ENCODE measurements at places on chromosomes 1 and 21.
A peak's percentile ranks its signal among the peaks of the same experiment; 100 is the strongest.

DNA sequence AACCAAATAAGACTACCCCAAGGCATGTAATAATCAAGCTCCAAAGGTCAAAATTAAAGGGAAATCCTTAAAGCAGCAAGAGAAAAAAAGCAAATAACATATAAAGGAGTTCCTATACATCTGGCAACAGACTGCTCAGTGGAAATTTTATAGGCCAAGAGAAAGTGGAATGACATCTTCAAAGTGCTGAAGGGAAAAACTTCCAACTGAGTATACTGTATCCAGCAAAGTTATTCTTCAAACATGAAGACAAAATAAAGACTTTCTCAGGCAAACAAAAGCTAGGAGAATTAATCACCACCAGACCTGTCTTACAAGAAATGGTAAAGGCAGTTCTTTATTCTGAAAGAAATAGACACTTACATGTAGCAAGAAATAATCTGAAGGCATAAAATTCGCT lies 45.0 kb upstream of the SLC44A5 start:
- no peak for DNase-seq

- DNase-seq, result no peak
These were observed 147.8 kb upstream of the ATP1B1 start for GRCh38 chr1:168958562-168959289.

GRCh38 chr1:35448344-35448801 lies 108.8 kb downstream of the KIAA0319L start:
- no peak for DNase-seq

GRCh38 chr1:158179301-158180041 lies 1.2 kb upstream of the CD1D start:
- DNase-seq, result peak; percentile 51

- DNase-seq, result no peak
These were observed 598.3 kb upstream of the CAMK1G start for GRCh38 chr1:208985231-208985630.

GRCh38 chr1:15146971-15147376 lies 6.6 kb upstream of the TMEM51 start:
- DNase-seq, result no peak

DNA sequence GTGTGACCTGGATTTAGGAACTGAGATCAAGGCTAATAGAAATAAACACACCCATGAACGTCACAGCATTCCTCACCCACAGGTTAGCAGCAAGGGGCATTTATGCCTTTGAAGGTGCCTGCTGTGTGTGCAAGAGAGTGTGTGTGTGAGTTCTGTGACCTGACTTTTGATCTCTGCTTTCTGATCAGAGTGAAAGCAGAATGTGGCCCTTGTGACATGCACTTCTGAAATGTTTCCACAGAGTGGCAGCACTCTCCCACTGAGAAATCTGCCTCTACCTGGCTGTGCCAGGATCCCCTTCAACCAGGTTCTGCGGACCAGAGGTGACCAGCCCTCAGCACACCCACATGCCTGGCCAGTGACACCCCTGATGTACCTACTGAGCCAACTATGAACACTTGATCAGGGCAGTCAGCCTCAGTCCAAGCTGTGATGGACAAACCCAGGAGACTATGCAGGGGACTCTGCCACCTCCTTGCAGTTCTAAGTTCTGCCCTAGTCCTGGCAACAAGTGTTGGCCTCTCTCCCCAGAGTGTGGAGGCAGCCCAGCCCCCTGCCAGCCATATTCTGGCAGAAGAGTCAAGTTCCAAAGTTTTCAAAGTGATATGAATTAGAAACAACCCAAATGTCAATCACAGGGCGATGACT lies 41.0 kb downstream of the RXRG start:
- peak; percentile 59 for DNase-seq

DNA sequence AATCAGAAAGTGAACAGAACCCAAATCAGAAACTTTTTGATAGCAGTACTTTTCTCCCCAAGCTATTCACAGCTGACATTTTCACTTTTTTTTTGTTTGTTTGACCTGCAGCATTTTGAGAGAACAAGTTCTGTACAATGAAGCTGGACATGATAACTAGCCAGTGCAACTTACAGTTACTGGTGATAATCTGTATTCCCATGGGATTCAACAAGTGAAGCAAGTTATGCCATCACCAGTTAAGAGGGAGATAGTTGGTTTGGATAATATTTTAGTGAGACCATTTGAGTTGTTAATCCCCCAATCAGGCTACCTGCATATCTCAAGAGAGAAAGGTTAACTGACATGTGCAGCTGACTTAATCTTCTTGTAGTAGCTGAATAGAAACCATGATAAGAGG lies 18.1 kb downstream of the SON start:
- no peak for DNase-seq

- DNase-seq, result no peak
These were observed 60.4 kb downstream of the PRDM2 start for GRCh38 chr1:13760340-13760739.

GRCh38 chr1:113094506-113094905 lies 21.5 kb downstream of the LRIG2 start:
- DNase-seq, result no peak

DNA sequence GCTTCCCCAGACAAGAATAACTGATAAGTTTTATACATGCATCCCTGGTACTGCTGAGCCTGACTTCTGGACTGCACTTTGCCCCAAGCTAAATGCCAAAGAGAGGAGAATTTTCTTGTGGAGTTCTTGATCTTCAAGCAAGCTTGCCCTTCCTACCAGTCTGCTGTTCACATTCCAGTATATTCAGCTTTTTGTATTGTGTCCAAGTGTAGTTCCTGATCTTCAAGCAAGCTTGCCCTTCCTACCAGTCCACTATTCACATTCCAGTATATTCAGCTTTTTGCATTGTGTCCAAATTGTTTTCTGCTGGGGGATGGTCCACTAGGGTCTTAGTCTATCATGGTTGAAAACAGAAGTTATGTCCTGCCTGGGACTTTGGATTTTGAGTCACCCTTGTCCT lies 894 bp upstream of the TSEN15 start:
- DNase-seq, result no peak

DNA sequence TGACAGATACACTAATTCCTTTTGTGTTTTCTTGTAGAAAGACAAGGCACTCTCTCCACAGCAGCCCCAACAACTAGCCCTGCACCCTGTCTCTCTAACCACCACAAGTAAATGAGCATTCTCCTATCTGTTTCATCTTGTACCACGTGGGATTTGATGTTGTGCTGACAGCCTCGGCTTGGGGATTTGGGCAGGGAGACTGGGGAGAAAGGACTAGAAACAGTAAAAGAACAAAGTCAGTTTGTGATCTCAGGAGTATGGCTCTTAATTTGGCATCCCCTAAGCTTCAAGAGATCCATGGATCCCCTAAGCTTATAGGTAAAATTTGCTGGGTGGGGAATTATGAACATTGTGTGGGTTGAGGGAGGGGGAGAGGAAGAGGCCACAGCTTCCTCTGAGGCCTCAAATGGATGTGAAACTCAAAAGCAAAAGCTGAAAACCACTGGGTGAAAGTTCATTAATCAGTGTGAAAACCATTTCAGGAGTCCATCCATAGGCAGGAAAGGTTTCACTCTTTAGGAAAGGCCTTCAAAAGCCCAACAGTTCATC lies 3.1 kb downstream of the C1orf162 start:
- DNase-seq, result no peak

DNA sequence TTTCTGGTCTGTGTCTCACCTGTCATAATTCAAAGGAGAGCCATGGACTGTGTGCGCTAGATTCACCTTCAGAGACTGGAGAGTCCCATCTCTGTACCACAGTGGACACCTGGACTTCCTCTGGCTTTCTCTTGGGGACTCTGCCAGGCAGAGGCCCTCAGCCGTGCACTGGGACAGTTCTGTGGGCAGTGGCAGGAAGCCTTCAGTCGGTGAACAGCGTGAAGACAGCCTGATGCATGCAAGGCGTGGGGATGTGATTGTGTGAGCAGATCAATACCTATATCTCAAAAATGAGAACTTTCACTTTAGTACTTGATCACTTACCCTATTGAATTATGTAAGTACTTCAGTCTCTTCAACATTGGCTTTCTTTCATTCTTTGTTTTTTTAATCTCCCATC lies 245.3 kb downstream of the DISC1 start:
- no peak for DNase-seq

- DNase-seq, result peak; percentile 50
These were observed 437.8 kb downstream of the LTN1 start for GRCh38 chr21:28554660-28555475.

DNA sequence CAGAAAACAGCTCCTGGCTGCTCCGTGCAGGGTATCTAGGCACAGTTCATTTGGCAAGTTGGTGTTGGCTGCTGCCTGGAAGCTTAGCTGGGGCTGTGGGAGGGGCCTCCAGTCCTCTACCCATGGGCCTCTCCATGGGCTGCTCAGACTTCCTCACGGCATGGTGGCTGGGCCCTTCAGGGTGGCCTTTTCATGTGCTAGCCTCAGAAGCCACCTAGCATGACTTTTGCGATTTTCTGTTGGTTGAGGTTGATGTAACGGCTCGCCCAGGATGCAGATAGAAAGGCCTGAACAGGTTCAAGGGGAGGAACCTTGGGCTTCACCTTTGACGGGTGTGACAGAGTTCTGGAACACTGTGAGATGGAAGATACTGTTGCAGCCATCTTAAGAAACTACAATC lies 25.8 kb upstream of the LHX4 start:
- no peak for DNase-seq

DNA sequence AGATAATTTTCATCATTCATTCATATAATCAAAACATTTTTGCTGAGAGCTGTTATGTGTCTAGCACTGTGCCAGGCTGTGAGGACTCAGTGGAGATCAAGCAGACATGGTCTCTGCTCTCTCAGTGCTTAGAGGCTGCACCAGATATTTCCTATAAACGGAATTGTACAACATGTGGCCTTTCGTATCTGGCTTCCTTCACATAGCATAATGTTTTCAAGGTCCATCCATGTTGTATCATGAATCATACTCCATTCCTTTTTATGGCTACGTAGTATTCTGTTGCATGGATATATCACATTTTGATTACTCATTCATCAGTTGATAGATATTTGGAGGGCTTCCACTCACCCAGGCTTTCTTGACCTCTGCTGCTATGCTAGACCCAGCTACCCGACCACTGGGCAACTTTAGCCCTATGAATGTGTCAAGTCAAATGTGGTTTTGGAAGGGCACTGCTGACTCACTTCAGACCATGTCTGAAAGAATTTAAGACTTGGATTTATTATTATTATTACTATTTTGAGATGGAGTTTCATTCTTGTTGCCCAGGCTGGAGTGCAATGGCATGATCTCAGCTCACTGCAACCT lies 18.5 kb downstream of the NCF2 start:
- no peak for DNase-seq

- DNase-seq, result peak; percentile 56
These were observed 149.0 kb downstream of the IGSF21 start for GRCh38 chr1:18256282-18257235.

DNA sequence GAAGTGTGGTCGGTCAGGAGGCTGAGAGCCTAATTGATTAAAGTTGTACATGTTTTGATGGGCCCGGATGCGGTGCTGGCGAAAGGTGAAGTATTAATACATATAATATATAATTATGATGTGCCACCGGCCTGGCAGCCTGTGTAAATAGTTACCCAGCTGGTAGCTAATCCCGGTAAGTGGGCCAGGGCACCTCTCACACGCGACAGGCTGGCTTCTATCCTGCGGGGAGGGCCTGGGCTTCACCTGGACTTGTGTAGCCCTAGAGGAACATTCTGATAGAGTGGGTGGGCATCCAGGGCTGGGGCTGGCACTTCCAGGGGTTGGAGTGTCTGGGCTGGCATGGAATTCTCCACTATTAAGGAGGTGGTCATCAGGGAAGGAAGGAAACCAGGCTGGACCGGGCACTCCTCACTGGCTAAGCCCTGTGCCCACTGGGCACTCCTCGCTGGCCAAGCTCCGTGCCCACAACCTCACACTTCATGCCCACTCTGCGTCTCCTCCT lies 48.3 kb downstream of the IGSF21 start:
- no peak for DNase-seq

DNA sequence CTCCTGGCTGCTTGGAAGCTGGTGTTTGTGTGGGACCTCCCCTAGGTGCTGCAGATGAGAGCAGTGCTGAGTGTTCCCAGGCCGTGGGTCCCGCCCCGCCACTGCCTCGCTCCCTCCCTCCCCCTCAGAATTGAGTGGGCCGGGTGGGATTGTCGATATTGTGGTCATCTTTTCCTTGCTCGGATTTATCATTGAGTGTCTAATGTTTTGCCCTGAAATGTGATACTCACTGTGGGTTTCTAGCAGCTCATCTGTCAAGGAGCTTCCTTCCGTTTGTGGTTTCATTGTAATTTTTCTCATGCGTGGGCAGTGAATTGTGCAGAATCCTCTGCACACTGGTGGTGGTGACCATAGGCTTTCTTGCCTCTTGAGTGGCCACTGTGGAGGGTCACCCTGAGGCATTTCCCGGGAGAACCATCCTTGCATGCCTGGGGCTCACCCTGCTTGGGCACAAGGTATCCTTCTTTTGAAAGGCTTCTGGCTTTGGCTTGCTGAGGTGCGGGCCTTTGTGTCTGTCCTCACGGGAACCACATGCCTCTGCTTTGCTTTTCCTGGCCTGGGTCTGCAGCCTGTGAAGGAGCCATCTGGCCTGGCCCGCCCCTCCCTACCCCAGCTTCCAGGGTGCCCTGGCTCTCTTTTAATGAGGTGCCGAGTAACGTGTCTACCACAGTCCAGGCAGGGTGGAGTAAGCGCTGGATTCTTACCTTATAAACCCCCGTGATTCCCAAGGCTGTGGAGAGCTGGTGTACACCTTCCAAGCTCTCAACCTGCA lies 25.6 kb downstream of the SLX9 start:
- DNase-seq, result peak; percentile 73

- no peak for DNase-seq
These were observed 116.9 kb upstream of the COA6 start for GRCh38 chr1:234256359-234256758.

GRCh38 chr1:50047916-50048694 lies 24.4 kb upstream of the AGBL4 start:
- no peak for DNase-seq

DNA sequence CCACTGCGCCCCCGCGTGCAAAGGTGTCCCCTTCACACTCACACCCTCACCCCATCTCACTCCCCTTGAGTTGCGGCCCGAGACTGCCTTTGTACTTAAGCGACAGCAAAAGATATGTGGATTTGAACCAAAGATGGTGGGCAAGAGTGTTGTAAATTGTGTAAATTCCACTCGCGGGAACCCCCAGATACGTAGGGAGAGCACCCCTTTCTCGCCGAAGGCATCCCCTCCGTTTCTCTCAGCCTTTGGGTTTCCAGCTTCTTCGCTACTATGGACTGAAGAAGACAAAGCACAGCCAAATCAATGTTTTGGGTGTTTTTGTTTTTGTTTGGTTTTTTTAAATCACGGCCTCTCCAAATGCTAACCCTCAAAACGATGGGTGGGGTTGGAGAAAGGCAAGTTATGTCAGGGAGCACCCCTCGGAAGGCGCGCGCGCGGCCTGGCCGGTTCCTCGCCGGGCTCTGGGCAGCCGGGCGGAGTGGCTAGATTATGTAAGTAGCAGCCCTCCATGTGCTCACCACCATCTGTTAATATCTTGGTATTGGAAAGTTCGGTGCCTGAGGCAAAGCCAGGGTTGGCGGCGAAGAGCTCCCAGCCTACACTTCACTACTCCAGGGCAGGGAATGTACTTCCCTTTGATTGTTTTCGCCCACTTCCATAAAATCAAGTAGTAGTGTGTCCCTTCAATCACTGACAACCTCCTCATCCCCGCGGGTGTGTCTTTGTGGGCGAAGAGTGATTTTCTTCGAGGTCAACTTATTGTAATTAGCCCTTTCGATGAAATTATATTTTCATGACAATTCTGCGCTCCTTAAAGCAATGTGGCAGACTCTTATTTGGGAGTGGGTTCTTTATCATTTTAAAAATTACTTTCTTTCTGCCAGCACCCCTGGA lies 4.0 kb upstream of the PROX1 start:
- DNase-seq, result peak; percentile 45
